ENCODE measurements at places on chromosomes 5 and 9.

- H3K27ac ChIP-seq = no peak overlapping the region
- H3K27me3 ChIP-seq = no peaks in the 10 kb centered on the region
- H3K4me3 ChIP-seq = no peak overlapping the region
- peaks cover 22% of the 10 kb centered on the region for H3K4me1 ChIP-seq
- H3K36me3 ChIP-seq = no peaks in the 10 kb centered on the region
Measured at GRCh38 chr9:21679432-21679831, 123.0 kb upstream of the MTAP start.

DNA sequence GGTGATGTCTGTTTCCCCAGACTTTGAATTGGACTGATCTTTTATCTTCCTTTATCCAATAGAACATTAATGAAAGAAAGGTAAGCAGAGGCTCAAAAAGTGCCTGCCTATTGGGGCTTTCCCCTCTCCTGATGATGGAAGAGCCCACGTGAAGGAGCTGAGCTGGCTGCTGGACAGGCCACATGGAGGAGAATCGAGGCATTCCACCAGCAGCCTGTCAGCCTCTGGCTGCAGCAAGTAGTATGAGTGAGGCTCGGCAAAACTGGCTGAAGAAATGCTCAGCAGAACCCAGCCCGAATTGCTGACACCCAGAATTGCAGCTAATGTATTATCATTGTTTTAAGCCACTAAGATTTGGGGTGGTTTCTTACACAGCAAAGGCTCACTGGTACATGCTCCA, 66.5 kb upstream of the STC2 start:
- no peaks in the 10 kb centered on the region for H3K36me3 ChIP-seq
- H3K27ac ChIP-seq = no peak overlapping the region
- H3K4me1 ChIP-seq = no peaks in the 10 kb centered on the region
- no peak overlapping the region for H3K4me3 ChIP-seq

- H3K4me1 ChIP-seq = no peaks in the 10 kb centered on the region
- no peak overlapping the region for H3K4me3 ChIP-seq
- H3K27ac ChIP-seq = no peak overlapping the region
- no peaks in the 10 kb centered on the region for H3K36me3 ChIP-seq
- DNase-seq = no peak
Measured at GRCh38 chr5:68268101-68268851, 52.7 kb downstream of the PIK3R1 start.

GRCh38 chr9:13491138-13491492, 211.6 kb upstream of the MPDZ start:
- no peak overlapping the region for H3K27ac ChIP-seq
- H3K36me3 ChIP-seq = no peaks in the 10 kb centered on the region
- no peak overlapping the region for H3K4me3 ChIP-seq
- H3K27me3 ChIP-seq = no peaks in the 10 kb centered on the region

DNA sequence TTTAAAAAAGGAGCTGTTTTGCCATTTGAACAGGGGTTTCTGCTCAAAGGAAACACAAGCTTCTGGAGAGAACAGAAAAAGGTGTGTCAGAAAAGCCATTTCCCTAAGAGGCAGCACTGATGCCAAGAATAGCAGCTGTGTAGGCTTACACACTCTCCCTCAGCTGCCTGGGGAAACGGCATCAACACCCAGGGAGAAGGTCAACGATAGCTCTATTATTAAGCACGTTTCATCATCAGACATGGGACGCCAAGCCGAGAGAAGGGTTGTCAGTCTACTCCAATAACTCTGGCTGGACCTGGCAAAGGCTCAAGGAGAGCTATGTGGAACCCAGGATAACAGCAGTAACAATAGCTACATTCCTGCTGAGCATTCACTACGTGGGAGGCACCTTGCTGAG, 314.2 kb downstream of the CDK5RAP2 start:
- DNase-seq = no peak
- no peaks in the 10 kb centered on the region for H3K4me1 ChIP-seq
- H3K36me3 ChIP-seq = no peaks in the 10 kb centered on the region
- H3K27me3 ChIP-seq = no peaks in the 10 kb centered on the region
- H3K27ac ChIP-seq = no peak overlapping the region

- no peaks in the 10 kb centered on the region for H3K27me3 ChIP-seq
- no peak overlapping the region for H3K4me3 ChIP-seq
- no peaks in the 10 kb centered on the region for H3K4me1 ChIP-seq
- no peaks in the 10 kb centered on the region for H3K36me3 ChIP-seq
Measured at GRCh38 chr9:16158093-16158492, 605.2 kb downstream of the CCDC171 start.

GRCh38 chr5:133433641-133434040, 178.7 kb downstream of the FSTL4 start:
- no peak for DNase-seq
- no peaks in the 10 kb centered on the region for H3K4me1 ChIP-seq
- H3K36me3 ChIP-seq = no peaks in the 10 kb centered on the region
- H3K27ac ChIP-seq = no peak overlapping the region
- H3K27me3 ChIP-seq = peaks cover 16% of the 10 kb centered on the region

GRCh38 chr5:73445665-73446630, 2.6 kb downstream of the FOXD1 start:
- H3K4me1 ChIP-seq = peaks cover 5% of the 10 kb centered on the region
- H3K27ac ChIP-seq = no peak overlapping the region
- no peaks in the 10 kb centered on the region for H3K27me3 ChIP-seq
- peak overlapping the region; percentile 66 for H3K4me3 ChIP-seq

- H3K36me3 ChIP-seq = peaks cover 15% of the 10 kb centered on the region
- H3K4me1 ChIP-seq = peaks cover 31% of the 10 kb centered on the region
- peak; percentile 91 for DNase-seq
- no peaks in the 10 kb centered on the region for H3K27me3 ChIP-seq
- H3K4me3 ChIP-seq = no peak overlapping the region
Measured at GRCh38 chr5:172659909-172660628, 19.0 kb downstream of the NEURL1B start.

- no peaks in the 10 kb centered on the region for H3K27me3 ChIP-seq
- peaks cover 63% of the 10 kb centered on the region for H3K4me1 ChIP-seq
- DNase-seq = no peak
- peaks cover 25% of the 10 kb centered on the region for H3K36me3 ChIP-seq
- H3K4me3 ChIP-seq = no peak overlapping the region
Measured at GRCh38 chr5:10567121-10567591, 3.3 kb downstream of the ANKRD33B start.

- H3K4me3 ChIP-seq = no peak overlapping the region
- H3K27ac ChIP-seq = no peak overlapping the region
- H3K27me3 ChIP-seq = 0 out of 2 replicates have a peak, but pooled peaks cover 6% of the 10 kb centered on the region
Measured at GRCh38 chr9:133729617-133730281, 8.4 kb downstream of the SARDH start.

GRCh38 chr9:99859243-99859980, 37.7 kb downstream of the NR4A3 start:
- no peaks in the 10 kb centered on the region for H3K36me3 ChIP-seq
- H3K4me1 ChIP-seq = no peaks in the 10 kb centered on the region
- no peak overlapping the region for H3K27ac ChIP-seq
- DNase-seq = no peak

DNA sequence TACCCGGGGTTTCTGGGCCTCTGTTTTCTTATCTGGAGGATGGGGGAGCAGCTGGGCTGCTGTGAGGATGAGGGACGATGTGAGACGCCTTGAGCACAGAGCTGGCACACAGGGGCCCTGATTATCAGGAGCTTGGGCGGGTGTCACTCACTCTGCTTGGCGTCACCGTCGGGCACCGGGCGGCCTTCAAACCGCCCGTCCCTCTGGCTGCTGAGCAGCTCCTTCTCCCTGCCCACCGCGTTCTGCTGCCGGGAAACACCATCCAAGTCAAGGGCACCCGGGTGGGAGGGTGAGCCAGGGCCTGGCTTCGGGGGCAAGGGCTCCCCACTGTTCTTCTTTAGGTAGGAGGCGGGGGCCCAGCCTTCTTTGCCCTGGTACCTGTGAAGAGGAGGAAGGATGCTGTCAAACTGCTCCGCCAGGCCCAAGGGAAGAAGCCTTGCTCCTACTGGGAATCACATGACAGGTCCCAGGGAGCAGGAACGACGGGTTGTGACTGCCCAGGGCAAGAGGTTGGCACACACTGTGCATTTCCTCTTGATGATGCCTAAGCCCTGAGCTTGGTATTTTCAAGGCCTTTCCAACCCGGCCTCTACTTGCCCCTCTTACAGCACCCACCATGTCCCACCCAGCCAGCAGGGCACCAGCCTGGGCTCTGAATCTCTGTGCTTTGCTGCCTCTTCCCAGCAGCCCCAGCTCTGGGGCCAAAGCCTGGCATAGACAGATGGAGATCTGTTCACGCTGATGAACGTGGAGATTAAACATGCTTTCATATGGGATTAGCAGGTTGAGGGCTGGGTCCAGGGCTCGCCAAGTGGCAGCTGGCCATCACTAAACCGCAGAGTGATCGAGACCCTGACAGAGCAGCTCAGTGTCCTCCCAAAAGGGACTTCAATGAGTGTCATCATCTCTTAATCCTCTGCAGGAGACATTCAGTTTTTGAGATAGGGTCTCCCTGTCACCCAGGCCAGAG, 66.9 kb upstream of the UBTD2 start:
- H3K27me3 ChIP-seq = no peaks in the 10 kb centered on the region
- no peak for DNase-seq
- H3K4me3 ChIP-seq = no peak overlapping the region
- H3K4me1 ChIP-seq = peaks cover 10% of the 10 kb centered on the region

- no peak for DNase-seq
- H3K27ac ChIP-seq = no peak overlapping the region
- no peaks in the 10 kb centered on the region for H3K4me1 ChIP-seq
- peaks cover 9% of the 10 kb centered on the region for H3K36me3 ChIP-seq
- no peaks in the 10 kb centered on the region for H3K27me3 ChIP-seq
- H3K4me3 ChIP-seq = no peak overlapping the region
Measured at GRCh38 chr5:134969166-134969565, 1.5 kb downstream of the CATSPER3 start.

- no peak for DNase-seq
- H3K27ac ChIP-seq = no peak overlapping the region
- H3K4me1 ChIP-seq = no peaks in the 10 kb centered on the region
Measured at GRCh38 chr5:126277762-126278161, 145.4 kb upstream of the GRAMD2B start.

DNA sequence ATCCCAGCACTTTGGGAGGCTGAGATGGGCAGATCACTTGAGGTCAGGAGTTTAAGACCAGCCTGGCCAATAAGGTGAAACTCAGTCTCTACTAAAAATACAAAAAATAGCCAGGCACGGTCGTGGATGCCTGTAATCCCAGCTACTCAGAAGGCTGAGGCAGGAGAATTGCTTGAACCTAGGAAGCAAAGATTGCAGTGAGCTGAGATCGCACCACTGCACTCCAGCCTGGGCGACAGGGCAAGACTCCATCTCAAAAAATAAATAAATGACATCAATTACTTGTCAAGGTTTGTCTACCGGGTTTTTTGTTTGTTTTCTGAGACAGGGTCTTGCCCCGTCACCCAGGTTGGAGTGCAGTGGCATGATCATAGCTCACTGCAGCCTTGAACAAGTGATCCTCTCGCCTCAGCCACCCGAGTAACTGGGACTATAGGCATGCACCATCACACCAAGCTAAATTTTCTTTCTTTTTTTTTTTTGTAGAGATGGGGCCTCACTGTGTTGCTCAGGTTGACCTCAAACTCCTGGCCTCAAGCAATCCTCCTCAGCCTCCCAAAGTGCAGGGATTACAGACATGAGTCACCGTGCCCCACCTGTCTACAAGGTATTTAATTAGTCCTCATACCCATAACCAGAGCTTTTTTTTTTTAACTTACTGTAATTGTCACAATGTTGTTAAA, 64.9 kb downstream of the SUSD1 start:
- no peak for DNase-seq
- H3K27ac ChIP-seq = no peak overlapping the region
- no peaks in the 10 kb centered on the region for H3K27me3 ChIP-seq
- peaks cover 16% of the 10 kb centered on the region for H3K4me1 ChIP-seq

Measured in SJSA1 (cell line).